Activated naive CD4-positive, alpha-beta T cell treated with anti-CD3 and anti-CD28 coated beads, Interleukin-2, amount 50 U/mL, for 16 hours (primary cell): ENCODE measurements at places on chromosomes 16 and 17.

DNA sequence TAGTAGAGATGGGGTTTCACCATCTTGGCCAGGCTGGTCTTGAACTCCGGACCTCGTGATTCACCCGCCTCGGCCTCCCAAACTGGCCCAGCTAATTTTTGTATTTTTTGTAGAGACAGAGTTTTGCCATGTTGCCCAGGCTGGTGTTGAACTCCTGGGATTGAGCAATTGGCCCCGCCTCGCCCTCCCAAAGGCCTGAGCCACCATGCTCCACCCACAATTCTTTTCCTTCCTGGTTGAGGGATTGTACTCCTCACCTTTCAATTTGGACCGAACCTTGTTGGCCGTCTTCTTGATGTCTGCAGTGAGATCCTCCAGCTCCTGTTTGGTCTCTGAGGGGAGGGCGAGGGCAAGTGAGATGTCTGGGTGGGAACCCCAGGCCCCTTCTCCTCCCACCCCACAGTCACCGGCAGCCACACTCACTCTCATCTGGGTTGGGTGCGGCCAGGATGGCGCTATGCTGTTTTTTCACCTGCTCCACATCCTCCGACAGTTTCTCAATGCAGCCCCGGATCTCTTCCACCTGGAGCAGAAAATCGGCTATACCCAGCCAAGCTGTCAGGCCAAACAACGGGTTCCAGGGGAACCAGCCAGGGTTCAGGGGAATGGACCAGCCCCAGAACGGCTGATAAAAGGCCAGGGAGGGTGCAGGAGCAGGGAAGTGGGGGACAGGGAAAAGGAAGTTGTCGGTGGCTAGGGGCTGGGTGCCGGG is 9.6 kb downstream of the STX1B start:
- no peak for DNase-seq

DNA sequence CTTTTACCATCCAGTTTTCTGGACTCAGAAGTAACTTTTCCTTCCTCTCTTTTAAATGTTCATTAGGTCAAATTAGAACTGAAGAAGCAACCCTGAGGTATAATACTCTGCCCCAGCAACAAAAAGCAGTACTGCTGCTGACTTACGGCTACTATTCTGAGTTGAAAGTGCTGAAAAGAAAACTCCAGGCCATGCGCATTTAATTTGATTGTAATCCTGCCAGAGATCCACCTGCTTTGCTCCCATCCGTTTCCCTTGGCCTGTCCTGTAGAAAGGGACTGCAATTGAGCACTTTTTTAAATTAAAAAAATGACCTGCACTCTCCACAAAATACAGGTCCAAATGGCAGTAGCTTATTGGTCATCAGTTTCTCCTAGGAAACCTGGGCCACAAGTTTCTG is 61.6 kb downstream of the PITPNC1 start:
- no peak for DNase-seq

DNA sequence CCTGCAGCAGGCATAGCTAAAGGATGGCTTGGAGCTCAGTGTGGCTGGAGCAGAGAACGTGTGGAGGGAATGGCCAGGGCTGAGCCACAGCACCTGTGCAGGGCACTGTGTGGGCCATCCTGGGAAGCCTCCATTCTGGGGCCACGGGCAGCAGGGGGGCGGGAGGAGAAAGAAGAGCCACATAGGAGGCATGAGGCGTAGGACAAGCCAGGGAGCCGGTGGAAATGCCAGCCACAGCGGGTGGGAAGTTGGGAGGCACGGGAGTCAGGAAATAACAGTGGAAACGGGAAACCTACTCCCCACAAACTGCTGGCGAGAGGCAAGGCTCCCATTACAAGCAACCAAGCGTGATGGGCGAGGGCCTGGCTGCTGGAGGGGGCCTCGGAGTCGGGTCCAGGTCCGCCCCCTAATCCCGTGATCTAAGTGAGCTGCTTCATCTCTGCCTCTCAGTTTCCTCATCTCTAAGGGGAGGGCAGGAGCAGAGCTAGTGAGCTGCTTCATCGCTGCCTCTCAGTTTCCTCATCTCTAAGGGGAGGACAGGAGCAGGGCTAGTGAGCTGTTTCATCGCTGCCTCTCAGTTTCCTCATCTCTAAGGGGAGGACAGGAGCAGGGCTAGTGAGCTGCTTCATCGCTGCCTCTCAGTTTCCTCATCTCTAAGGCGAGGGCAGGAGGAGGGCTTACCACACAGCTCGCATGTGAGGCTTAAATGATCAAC is 104.9 kb downstream of the ADCY9 start:
- no peak for DNase-seq

DNA sequence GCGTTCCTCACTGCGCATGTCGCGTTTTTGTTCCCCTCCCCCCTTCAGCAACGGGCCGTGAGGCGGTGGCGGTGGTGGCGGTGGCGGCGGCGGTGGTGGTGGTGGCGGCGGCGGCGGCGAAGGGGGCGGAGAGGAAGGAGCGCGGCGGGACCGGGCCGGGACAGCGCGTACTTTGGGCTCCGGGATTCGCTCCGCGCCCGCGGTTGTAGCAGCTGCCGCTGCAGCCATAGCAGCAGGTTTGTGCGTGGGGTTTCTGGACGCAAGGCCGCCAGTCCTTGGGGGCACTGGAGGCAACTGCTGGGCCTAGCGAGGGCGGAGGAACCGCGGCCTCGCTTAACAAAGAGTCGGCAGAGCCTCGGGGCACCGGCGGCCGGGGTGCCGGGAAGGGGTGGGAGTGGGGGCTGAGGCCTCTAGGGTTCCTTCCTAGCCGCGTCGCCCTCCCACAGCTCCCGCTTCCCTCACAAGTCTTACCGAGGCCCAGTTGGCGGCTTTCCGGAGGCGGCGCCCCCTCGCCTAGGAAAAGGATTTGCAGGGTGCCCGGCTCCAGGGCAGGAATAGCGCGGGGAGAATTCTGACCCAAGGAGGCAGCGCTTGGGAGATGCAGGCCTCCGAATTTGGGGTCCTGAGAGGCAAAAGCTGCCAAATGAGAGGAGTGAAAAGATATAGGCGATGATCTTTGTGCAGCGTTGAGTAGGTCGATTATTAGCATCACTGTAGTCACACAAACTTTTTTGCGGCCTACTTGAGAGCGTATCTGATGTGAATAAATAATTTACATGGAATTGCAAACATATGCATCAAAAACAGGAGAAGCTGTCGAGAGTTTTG is at the start of gene DDX42:
Gene DDX42, plus strand, starts transcription at position 30 of the 828 bp plus-strand sequence. CDS start 12,880 bp downstream, outside the sequence.
- DNase-seq, result peak; percentile 90

DNA sequence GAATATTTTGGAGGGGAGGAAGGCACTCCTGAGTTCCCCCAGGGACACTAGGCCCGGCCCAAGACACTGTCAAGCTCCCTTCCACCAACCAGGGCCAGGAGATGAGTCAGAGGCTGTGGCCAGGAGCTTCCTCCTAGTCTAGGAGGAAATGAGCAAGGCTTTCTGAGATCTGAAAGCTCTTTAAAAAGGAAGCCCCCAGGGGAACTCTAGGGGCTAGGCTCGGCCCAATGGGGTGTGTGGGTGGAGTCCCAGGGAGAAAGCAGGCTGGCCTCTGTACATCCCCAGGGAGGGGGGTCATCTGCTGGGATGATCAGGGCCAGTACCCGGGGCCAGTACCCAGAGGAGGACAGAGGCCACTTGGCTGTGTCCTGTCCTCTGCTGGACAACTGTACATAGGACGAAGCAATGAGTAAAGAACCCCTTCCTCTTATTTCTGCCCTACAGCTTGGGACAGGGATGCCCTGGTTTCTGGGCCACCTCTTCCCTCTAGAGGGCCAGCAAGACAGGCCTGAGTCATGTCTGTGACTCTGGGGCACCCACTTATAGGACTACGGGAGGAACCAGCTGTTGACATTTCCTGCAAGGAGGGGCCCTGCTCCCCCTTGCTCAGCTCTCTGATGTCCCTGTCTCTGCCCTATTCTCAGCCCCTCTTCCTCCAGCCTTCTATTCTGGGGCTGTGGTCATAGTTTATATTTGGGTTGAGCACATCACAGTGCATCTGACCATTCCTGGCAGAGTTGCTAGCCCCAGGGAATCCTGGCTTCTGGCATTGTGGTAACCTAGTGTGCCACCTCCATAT is 2.7 kb downstream of the FHOD1 start:
- peak; percentile 72 for DNase-seq

DNA sequence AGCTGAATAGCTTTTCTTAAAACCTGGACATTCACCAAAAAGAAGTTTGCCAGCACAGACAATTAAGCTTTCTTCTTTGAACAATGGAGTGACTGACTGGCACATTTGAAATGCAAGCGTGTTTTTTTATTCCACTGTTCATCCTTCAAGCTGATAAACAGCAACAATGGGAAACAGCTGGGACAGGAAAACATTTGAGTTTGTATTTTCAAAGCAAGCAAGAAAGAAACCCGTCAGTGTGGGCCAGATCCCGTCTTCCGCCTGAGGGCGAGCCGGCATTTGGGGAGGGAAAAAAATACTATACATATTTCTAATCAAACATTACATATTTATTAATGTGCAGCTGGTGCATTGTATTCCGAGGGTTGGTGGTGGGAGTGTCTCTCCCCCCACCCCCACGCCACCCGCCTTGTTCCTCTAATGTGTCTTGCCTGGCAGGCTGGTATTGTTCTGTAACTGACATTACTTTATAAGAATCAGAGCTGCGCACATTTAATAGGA is 94.3 kb downstream of the CYLD start:
- DNase-seq, result no peak

- no peak for DNase-seq
Observed at GRCh38 chr17:12730931-12731521, 58.3 kb upstream of the ARHGAP44 start.

DNA sequence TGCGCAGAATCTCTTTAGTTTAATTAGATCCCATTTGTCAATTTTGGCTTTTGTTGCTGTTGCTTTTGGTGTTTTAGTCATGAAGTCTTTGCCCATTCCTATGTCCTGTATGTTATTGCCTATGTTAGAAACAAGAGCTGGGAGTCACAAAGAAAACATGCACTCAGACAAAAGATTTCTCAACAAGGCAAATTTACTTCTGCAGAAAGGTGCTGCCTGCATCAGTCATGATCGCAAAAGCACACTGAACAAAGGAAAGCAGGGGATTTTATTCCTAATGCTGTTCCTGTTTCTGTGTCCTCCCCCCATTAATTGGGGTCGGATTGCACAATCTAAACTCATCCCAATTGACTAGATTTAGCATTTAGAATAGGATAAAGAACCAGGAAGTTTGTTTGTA is 55.9 kb downstream of the ATF7IP2 start:
- no peak for DNase-seq

DNA sequence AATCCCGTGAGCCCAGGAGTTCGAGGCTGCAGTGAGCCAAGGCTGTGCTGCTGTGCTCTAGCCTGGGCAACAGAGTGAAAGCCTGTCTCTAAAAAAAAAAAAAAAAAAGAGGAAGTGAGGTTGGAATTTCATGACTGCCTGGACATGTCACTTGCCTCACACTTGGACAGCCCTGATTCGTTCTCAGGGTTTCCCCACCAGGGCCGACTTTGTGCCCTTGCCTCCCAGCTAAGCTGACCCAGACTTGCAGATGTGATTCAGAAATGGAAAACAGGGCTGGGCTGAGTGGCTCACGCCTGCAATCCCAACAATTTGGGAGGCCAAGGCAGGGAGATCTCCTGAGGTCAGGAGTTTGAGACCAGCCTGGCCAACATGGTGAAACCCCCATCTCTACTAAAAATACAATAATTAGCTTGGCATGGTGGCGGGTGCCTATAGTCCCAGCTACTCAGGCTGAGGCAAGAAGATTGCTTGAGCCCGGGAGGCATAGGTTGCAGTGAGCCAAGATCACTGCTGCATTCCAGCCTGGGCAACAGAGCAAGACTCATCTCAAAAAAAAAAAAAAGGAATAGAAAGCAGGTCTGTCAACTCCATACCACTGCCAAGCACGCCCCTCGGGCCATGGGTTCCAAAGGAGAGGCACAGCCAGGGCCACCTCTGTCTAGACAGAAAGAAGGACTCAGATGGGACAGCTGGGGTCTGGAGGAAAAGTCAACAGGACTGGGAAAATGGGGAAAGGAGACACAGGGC is 46.9 kb downstream of the SOCS1 start:
- no peak for DNase-seq

GRCh38 chr17:36674278-36674650 is 72.9 kb downstream of the MRM1 start:
- no peak for DNase-seq

- DNase-seq, result peak; percentile 85
Observed at GRCh38 chr17:39244600-39245570, 19.1 kb upstream of the STAC2 start.

GRCh38 chr16:62692685-62693084 is 656.4 kb upstream of the CDH8 start:
- DNase-seq, result no peak

- DNase-seq, result no peak
Observed at GRCh38 chr16:50234771-50235556, 31.4 kb upstream of the ADCY7 start.

DNA sequence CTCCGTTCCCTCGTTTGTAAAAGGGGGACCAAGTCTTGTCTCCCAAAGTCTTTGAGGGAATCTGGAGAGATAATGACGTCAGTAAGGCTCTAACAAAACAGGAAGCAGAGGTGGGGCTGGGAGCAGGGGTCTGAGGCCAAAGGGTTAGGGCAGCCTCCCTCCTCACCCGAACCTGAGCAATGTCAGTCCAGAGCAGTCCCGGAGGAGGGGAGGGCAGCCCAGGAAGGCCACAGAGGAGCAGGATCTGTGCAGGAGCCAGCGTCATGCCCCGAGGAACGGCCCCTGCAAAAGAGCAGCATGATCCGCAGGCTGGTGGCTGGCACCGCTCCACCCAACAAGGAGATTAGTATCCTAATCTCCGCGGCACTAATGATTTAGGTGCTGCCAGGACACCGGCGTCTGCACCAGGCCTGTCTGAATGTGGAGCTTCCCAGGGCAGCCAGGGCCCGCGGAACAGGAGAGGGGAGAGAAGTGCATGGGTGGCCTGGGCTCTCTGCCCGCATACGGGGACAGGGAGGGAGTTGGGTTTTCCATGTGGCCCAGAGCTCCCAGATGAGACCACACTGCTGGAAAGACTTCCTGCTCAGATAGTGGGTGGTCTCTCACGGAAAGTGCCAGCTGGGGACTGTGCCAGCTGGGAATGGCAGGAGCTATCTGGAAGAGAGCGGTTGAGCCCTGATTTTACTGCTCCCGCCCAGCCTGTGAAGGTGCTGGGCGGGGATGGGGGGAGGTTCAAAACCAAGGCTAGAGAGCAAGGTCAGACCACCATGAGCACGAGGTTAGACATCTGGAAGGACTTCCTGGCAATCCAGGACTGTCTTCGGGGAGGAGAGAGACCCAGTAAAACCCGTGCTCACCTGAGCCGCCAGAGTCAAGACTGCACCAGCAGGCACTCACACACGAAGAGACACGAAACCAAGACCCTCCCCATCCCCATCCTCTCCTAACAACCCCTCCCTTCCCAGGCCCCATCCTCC is 11.0 kb upstream of the KRT17 start:
- no peak for DNase-seq

GRCh38 chr17:77615703-77616253 is 342.7 kb upstream of the TNRC6C start:
- DNase-seq, result no peak

DNA sequence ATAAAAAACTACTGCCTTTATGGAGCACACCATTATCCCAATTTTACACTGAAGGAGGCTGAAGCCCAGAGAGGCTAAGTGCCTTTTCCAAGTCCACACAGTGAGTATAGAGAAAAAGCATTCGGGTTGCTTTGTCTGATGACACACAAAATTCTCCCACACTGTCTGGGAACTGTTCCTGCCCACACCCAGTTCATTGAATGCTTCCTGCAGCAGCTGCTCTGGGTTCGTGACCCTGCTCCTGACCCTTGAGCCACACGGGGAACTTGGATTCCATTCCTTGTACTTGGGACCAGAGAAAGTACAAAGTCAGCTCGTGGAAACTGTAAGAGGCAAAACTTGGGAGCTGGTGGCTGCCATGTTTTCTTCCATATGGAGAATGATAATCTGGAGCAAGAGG is 57.9 kb downstream of the AKAP1 start:
- no peak for DNase-seq
